Upper lobe of left lung (tissue), 6 donors: ENCODE measurements at places on chromosomes 7 and 10. TPM values are rescaled to one million over a fixed set of nuclear protein-coding genes. Genes with fewer than 3 reads are reported as not detected.

- no peaks in the 10 kb centered on the region for H3K27me3 ChIP-seq
- H3K27ac ChIP-seq = no peak overlapping the region
- no peak overlapping the region for H3K4me3 ChIP-seq
- H3K36me3 ChIP-seq = no peaks in the 10 kb centered on the region
These were observed 231.0 kb downstream of the DIP2C start for GRCh38 chr10:458421-458851.

GRCh38 chr7:108193594-108194498, 63.7 kb upstream of the LAMB4 start:
- no peaks in the 10 kb centered on the region for H3K4me1 ChIP-seq
- no peak overlapping the region for H3K27ac ChIP-seq
- no peak for DNase-seq

GRCh38 chr10:12418725-12419261, 69.4 kb downstream of the CAMK1D start:
- H3K36me3 ChIP-seq = no peaks in the 10 kb centered on the region
- DNase-seq = no peak
- H3K27me3 ChIP-seq = no peaks in the 10 kb centered on the region
- no peak overlapping the region for H3K27ac ChIP-seq
- H3K4me1 ChIP-seq = peaks cover 8% of the 10 kb centered on the region

DNA sequence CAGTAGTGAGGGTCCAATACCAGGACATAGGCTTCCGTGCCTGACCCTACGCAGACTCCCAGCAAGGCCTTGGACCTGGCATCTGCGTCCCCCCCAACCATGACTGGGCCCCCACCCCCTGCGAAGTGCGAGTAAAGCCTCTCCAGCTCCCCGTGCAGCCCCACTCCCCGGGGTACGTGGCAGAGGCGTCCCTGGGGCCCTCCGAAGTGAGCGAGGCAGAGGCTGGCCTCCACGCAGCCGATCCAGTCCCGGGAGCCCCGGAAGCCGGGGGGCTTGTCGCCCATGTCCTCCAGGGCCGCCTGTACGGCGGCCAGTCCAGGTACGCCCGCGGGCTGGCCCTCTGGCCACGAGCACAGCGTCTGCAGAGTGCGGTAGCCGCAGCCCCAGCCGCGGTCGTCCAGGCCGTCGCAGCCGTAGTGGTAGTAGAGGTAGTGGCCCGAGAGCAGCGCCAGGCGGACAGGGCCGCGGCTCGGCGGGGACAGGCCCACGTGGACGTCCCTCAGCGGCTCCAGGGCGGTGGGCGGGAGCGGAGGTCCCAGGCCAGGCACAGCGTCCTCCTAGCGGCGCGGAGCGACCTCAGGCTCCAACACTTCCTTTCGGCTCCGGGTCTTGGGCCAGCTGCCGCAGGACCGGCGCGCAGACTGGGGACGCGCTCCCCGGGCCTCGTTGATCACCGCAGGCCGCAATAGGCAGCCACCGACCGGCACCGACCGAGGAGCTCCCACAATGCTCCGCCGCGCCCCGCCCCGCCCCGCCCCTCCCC, at the start of gene UFSP1:
TSS of gene UFSP1 (minus strand) at position 728 of the 763 bp plus-strand sequence. CDS start at position 284, 444 bp downstream.
- peaks cover 43% of the 10 kb centered on the region for H3K36me3 ChIP-seq
- H3K27ac ChIP-seq = peak within 1 kb of the TSS; percentile 84
- peak within 1 kb of the TSS; percentile 67 for H3K4me3 ChIP-seq
- peaks cover 32% of the 10 kb centered on the region for H3K4me1 ChIP-seq

GRCh38 chr7:5696346-5697110, 84.9 kb downstream of the RNF216 start:
- no peak for DNase-seq
- H3K36me3 ChIP-seq = peaks cover under 1% of the 10 kb centered on the region
- peaks cover 61% of the 10 kb centered on the region for H3K4me1 ChIP-seq
- H3K4me3 ChIP-seq = no peak overlapping the region

DNA sequence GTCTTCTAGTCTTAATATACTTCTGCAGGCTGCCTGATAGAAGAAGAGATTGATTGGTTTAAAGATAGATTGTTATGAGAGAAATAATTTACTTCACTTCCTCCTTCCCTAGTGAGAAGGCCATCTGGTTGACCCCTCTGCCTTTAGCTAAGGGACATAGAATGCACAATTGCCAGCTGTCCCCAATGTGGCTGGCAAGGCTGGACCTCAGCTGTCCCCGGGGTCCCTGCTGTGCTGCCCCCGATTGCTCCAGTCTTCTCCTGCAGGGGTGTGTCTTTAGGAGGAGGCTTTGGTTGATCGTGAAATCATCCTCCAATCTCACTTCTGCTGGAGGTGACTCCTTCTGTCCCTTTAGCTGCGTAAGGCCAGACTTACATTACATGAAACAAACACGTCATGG, 388.5 kb downstream of the DPP6 start:
- no peak overlapping the region for H3K4me3 ChIP-seq
- no peaks in the 10 kb centered on the region for H3K27me3 ChIP-seq
- H3K36me3 ChIP-seq = no peaks in the 10 kb centered on the region
- H3K4me1 ChIP-seq = no peaks in the 10 kb centered on the region

GRCh38 chr7:31003721-31004120, 40.0 kb downstream of the GHRHR start:
- no peak for DNase-seq
- no peaks in the 10 kb centered on the region for H3K27me3 ChIP-seq
- H3K4me3 ChIP-seq = no peak overlapping the region
- H3K36me3 ChIP-seq = no peaks in the 10 kb centered on the region
- no peak overlapping the region for H3K27ac ChIP-seq

- H3K36me3 ChIP-seq = no peaks in the 10 kb centered on the region
- peaks cover 10% of the 10 kb centered on the region for H3K4me1 ChIP-seq
- no peak for DNase-seq
- H3K4me3 ChIP-seq = no peak overlapping the region
These were observed 218.7 kb downstream of the ABCA13 start for GRCh38 chr7:48389977-48390376.

DNA sequence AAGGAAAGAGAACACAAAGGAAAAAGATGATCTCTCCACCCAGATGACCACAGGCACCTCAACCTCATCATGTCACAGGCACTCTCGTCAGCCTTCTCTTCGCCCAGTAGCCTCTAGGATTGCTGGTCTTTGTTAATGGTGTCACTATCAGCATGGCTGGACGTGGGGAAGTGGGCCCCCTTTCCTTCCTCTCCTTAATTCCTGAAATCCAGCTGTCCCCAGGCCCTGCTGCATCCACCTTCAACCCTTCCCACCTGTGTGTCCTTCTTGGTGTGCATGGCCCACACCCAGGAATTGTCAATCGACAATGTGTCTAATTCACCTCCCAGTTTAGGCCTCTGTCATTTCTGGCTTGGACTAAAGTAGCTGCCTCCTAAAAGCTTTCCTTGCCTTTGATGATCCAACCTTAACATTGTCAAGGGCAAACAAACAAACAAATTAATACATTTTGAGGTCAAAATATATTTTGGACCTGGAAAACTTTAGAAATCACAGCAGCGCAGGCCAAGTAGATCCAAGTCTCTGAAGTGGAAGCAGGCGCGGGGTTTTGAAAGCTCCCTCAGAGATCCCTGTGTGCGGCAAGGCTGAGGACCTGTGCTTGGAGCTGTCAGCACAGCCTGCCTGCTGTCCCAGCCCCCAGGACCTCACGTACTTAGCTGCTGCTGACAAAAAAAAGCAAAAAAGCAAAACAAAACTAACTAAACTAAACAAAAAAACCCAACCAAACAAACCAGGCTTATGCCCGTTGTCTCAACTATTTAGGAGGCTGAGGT, 193.3 kb upstream of the LYZL2 start:
- H3K4me1 ChIP-seq = peaks cover 10% of the 10 kb centered on the region
- no peak overlapping the region for H3K4me3 ChIP-seq
- DNase-seq = no peak
- H3K27me3 ChIP-seq = no peaks in the 10 kb centered on the region

GRCh38 chr7:77537778-77538280, 734 bp downstream of the PTPN12 start:
- no peaks in the 10 kb centered on the region for H3K27me3 ChIP-seq
- peaks cover 34% of the 10 kb centered on the region for H3K4me1 ChIP-seq
- peak; percentile 29 for DNase-seq
- H3K36me3 ChIP-seq = no peaks in the 10 kb centered on the region
- peak overlapping the region; percentile 92 for H3K4me3 ChIP-seq

- H3K4me3 ChIP-seq = no peak overlapping the region
- peak; percentile 20 for DNase-seq
- H3K27me3 ChIP-seq = no peaks in the 10 kb centered on the region
- H3K36me3 ChIP-seq = no peaks in the 10 kb centered on the region
These were observed 36.0 kb downstream of the KCNH2 start for GRCh38 chr7:150942001-150942590.

DNA sequence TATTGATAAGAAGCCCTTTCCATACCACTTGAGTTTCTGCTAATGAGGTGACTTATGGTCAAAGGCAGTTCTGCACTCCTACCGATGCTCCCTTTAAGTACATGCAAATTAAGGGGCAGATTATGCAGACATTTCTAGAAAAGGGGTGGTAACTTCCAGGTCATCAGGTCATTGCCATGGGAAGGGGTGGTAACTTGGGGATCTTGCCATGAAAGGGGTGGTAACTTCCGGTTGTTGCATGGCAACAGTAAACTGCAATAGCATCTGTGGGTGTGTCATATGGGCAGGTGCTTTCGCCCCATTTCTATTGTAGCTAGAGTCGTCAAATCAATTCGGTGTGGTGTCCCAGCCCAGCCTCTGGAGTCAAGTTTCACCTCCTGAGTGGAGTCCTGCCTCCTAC, 150.9 kb downstream of the UBE2H start:
- no peaks in the 10 kb centered on the region for H3K4me1 ChIP-seq
- no peak overlapping the region for H3K27ac ChIP-seq
- DNase-seq = no peak
- H3K27me3 ChIP-seq = no peaks in the 10 kb centered on the region

DNA sequence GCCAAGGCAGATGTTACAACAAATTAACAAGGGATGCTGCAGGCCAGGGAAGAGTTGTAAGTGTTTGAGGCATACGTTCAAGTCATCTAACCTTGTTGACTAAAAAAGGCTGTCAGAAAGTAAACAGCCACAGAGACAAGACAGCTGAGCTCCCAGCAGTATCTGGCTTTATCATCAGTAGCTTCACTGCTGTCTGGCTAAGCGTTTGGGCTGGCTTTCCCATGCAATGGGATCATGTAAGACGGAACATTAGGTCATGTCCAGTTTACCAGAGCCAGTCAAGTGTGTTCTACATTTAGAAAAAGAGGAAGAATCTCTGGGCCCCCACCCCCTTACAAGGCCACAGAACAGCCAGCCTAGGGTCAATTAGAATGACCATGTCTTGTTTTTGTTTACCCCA, 51.3 kb upstream of the GSAP start:
- peak overlapping the region; percentile 67 for H3K27ac ChIP-seq
- H3K4me1 ChIP-seq = peaks cover 7% of the 10 kb centered on the region
- no peak overlapping the region for H3K4me3 ChIP-seq
- DNase-seq = peak; percentile 73
- no peaks in the 10 kb centered on the region for H3K36me3 ChIP-seq
- no peaks in the 10 kb centered on the region for H3K27me3 ChIP-seq

- H3K4me1 ChIP-seq = peaks cover 28% of the 10 kb centered on the region
- H3K4me3 ChIP-seq = no peak overlapping the region
- peaks cover 47% of the 10 kb centered on the region for H3K36me3 ChIP-seq
- no peaks in the 10 kb centered on the region for H3K27me3 ChIP-seq
- no peak overlapping the region for H3K27ac ChIP-seq
These were observed 3.0 kb downstream of the ZFAND2A start for GRCh38 chr7:1156782-1157535.

AOC1 gene
- total RNA-seq = 0.31 TPM

ELAPOR2 gene
- 25.4 TPM for total RNA-seq

BLOC1S2 gene
- 40.7 TPM for total RNA-seq

DLX5 gene
- total RNA-seq = not detected

IDI2 gene
- not detected for total RNA-seq

IFIT1B gene
- total RNA-seq = not detected

MCM10 gene
- not detected for total RNA-seq

PDIA4 gene
- total RNA-seq = 87.8 TPM
